CD8-positive, alpha-beta T cell (primary cell): ENCODE measurements at places on chromosomes 2 and 18.

GRCh38 chr18:78244779-78245178 is 734.8 kb upstream of the SALL3 start:
- DNase-seq, result no peak

DNA sequence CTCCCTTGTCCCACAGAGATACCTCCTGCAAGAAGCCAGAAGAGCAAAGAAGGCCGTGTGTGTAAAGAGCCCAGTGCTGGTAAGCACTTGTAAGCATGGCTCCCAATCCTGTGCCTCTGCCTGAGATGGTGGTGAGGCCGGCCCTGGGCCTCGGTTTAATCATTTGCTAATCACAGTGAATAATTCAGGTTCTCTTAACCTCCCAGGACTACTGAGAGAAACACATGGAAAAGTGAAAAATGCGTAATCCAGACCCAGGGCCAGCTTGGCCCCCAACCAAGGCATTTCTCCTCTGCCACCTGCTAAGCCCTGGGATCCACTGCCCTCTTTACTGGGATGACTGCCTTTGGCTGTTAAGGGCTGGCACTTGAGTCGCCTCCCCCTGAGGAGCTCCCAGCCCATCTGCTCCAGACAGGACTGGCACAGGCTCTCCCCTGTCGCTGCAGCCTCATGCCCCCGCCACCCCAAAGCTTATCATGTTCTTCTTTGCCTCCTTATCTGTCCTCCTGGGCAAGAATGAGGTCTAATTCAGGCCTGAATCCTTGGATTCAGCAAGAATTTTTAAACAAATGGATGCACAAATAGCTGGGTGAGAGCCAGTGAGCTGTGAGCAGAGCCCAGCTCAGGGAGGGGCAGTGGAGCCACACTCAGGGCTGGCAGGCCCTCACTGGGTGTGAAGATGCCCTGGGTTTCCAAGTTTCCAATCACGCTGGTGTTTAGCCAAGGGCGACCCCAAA is 193.9 kb upstream of the HS6ST1 start:
- no peak for DNase-seq

DNA sequence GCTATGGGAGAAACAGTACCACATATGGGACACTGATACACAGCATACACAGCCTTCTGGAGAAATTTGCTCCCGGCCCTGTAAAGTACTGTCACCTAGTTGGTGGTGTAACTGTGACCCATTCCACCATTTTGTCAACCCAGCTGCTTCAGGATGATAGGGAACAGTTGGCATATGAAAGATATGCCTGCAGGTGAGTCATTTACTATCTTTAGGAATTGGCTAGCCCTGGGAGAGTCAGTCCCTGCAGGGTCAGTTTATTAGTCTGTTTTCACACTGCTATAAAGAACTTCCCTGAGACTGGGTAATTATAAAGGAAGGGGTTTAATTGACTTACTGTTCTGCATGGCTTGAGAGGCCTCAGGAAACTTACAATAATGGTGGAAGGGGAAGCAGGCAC is 30.0 kb upstream of the PTPRM start:
- DNase-seq, result no peak

GRCh38 chr2:117957616-117958015 is 56.3 kb downstream of the CCDC93 start:
- DNase-seq, result no peak

GRCh38 chr18:33871363-33872025 is 293.5 kb downstream of the ASXL3 start:
- DNase-seq, result no peak

GRCh38 chr2:143692162-143692561 is 562.9 kb downstream of the ARHGAP15 start:
- DNase-seq, result no peak

DNA sequence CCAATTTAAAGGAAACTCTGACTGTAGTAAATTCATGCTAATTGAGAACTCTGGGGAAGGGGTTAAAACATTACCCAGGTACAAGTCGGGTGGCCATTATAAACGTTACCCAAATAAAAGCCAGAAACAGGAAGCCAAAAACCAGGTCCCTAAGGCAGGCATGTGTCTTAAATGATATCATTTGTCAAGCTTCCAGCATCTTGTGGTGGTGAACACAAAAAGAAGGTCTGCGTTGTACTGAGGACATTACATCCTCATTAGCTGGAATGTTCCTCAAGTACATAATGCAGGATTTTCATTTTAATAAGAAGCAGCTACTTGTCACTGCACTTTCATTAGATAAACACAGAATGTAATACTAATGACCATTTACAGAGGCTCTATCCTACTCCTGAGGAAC is 10.9 kb downstream of the PTGR3 start:
- no peak for DNase-seq

DNA sequence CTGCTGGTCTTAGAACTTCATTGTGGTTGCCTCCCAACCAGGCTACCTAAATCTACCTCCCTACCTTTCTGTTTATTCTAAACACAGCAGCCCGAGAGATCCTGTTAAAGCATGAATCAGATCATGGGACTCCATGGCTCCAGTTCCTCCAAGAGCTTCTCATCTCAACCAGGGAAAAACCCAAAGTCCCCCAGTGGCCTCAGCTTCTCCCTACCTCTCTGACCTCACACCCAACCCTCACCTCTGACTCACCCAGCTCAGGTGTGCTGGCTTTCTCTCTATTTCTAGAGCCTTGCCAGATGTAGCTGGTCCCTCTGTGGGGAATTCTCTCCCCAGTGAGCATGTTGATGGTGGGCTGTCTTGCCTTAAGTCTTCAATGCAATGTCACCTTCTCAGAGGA is 93.8 kb upstream of the COPS8 start:
- DNase-seq, result no peak

DNA sequence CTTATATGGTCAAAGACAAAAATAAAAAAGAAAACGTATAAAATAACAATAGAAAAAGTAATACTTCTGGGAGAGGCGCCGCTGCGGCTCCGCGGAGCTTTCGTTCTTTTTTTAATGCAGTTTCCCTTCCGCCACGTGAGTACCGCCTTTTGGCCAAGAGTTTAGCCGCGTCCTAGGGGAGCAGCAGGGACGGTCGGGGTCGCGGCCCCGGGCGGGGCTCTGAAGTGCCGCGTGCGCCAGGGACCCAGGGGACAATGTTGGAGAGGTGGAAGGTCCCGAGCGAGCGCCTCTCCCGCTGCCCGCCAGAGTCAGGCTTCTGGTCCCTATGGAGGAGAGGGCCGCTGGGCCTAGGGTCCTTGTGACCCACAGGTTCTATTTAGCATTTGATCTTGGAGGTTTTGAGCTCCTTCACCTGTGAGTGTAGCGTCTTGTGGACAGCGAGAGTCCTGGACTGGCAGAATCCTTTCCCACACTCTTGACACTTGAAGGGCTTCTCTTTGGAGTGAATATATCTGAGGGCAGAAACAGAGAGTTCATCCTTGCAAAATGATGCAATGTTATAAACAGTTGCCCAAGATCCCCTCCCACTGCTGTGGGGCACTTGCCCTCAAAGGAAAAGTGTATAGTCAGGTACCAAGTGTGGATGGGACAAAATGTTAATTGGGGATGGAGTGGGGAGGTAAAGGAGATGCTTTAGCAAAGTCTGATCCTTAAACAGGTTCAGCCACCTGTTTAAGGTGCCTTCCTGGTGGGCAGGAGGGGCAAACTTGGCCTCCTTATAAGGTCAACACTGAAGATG is 6.3 kb downstream of the OSR1 start:
- no peak for DNase-seq

DNA sequence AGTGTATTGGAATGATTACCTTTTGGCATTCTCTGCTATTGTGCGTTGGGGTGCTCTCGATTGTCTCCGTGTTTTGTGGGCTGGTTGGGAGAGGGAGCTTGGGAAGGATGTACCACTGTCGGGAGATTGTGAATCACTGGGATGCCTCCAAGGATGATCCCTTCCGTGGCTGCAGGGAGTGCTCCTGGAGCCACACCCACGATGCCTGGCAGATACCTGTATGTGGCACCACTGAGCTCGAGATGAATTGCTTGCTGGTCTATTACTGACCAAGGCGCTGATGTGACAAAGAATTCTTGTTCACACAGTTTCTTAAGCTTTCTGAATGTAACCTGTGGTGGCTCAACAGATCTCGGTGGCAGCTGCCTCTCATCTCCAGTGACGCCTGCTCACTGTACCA is 159.7 kb upstream of the LHCGR start:
- no peak for DNase-seq

DNA sequence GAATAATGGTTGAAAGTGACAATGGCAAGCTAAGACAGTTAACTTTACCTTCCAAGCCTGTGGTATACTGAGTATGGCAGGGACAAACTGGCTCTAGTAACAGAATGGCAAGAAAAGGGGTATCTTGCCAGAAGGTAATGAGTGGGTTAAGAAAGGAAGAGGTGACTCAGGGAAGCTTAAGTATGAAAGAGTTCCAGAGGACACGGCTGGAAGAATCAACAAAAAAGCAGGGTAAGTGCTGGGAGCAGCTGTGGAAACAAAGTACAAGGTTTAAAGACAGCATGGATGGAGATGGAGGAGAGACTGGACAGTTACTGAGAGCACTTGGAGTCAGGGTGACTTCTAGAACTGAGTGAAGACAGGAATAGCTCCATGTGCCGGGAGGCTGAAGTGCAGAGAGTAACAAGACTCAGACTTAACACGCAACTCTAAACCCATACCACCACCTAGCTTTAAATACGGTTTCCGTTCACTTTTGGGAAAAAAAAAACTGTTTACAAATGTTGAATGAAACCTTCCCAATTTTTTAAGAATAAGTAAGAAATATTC is 69.0 kb downstream of the REV1 start:
- DNase-seq, result no peak

DNA sequence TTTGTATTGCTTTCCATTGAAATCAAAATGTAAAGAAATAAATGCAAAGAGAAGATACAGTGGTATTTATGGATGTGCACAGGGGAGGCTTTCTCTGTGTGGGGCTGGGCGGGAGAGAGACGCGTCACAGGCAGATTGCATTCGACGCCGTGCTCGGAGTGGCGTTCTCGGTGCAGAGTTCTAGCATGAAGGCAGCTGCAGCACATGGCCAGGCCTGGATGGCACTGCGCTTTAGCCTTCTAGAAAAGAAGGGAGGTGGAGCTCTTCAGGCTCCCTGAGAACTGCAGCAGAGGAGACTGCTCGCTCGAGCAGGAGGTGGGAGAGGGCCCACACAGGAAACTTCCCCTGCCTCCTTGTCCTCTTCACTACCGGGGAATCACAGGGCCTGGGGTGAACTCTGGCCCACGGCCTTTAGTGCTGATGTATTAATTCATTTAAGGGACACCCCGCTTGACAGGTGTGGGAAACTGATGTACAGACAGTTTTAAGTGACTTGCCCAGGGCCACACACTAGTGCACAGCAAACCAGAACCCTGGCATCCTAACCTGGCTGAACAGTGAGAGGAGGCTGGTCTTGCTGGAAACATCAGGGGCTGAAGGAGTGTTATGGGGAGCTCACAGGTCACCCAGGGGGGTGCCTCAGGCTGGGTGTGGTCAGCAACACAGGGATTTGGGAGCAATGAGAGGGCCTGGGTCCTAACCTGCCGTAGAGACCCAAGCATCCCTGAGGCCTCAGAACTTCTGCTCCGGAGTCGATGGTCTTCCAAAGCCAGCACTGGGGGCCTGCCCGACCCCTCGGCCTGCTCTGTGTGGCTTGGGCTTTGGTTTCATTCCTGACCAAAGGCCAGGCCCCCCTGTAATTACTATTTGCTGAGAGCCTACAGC is 199.9 kb downstream of the HDAC4 start:
- no peak for DNase-seq

DNA sequence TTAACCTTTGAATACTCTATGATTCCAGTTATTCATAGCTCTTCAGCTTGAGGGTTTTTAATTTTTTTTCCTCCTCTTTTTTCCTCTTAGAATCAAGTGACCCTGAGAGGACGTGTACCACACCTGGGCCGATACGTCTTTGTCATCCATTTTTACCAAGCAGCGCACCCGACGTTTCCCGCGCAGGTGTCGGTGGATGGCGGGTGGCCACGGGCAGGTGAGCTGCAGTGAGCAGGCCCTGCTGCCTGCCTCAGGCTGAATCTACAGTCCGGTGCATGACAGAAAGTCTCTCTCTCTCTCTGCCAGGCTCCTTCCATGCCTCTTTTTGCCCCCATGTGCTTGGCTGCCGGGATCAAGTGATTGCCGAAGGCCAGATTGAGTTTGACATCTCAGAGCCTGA is 153.1 kb downstream of the LAMA3 start:
- no peak for DNase-seq

- no peak for DNase-seq
Observed at GRCh38 chr2:101152272-101153076, 1.3 kb upstream of the TBC1D8 start.
